ENCODE measurements at places on chromosomes 4 and X.
A peak's percentile ranks its signal among the peaks of the same experiment; 100 is the strongest.

DNA sequence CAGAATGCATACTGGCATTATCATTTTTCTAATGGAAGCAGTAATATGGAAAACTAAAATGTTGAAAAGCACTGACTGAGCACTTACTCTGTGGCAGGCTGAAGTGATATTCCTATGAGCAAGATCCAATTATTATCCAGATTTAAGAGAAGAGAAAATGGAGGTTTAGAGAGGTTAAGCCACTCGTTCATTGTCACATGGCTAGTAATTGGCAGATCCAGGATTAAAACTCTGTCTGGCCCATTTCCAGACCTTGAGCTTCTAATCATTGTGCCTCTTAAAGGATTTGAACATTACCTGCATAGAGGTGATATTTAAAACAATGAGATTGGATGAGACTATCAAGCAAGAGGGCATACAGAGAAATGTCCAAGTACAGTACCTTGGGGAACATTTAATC, 80.6 kb downstream of the MFAP3L start:
- no peak for DNase-seq

DNA sequence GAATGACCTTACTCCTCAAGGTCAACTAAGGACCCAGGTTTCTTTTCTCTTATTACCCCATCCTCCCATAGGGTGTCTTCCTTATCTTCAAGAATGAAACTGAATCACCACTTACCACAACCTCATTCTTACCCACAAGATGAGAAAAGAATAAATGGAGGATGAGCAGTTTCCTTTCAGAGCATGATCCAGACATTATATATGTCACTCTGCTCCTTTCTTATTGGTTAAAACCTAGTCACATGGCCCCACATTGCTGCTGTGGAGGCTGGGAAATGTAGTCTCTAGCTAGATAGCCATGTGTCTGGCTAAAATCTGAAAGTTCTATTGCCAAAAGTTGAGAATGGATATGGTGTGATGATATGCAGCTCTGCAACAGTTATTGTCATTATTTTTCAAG, 62.4 kb upstream of the RAI2 start:
- no peak for DNase-seq

DNA sequence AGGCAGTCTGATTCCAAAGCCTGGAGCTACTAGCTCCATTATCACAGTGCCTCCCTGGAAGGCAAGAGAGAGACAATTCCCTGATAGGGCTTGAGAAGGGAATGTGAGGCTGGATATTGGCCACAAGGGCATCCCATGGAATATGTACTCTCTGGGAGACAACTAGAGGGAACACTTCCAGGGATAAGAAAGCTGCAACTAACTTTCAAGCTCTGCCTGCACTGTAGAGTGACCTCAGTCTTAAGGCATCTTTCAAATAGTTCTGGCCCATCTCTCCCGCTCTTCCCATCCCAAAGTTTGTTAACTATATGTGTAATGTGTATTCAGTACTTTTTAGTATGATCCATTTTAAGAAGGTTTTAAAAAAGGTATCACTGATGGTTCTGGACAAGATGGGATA, 13.1 kb upstream of the RNF212 start:
- no peak for DNase-seq

- DNase-seq: no peak
Observed at GRCh38 chr4:138669479-138670315, 345.9 kb upstream of the NOCT start.

- DNase-seq: peak; percentile 54
Observed at GRCh38 chr4:153151535-153152455, 52.4 kb upstream of the TRIM2 start.

DNA sequence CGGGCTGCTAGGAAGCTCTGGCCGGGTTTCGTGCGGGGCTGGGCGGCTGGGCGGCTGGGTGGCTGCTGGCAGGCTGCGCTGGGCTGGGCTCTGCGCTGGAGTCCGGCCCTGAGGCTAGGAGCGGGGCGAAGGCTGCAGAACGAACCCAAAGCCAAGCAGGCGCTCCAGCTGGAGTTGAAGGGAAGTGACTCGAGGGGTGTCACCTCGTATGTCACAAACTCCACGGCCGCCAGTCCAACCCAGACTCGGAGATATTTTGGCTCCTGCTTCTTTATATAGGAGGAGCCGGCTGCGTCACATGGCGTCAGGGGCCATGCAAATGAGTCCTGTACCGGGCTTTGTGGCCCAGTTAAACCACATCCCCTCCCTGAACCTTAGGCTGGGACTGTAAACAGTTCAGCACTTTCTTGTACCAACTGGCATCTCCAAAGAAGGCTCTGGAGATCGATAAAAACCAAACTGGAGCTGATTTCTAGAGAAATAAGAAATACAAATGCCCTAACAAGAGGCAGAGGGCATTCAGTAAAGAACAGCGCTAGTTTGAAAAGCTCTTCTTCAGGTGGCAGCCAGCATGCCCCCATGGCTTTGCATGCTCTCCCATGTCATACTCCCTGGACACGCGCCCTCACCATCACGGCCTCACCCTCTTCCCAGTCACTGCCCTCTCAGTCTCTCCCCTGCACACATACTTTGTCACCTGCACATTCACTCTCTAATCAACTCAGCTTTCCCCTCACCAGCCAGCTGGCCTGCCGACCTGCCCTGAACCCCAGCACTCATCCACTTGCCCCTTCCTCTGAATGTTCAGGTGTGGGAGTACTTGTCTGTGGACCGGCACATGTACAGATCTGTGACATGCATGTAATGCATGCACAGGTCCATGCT, 58.5 kb downstream of the TSC22D3 start:
- DNase-seq: peak; percentile 78

- DNase-seq: no peak
Observed at GRCh38 chr4:74166818-74167217, 8.9 kb downstream of the MTHFD2L start.

GRCh38 chr4:55608591-55608990, 16.5 kb upstream of the PDCL2 start:
- no peak for DNase-seq

GRCh38 chr4:8108261-8108660, 50.4 kb downstream of the ABLIM2 start:
- DNase-seq: no peak

DNA sequence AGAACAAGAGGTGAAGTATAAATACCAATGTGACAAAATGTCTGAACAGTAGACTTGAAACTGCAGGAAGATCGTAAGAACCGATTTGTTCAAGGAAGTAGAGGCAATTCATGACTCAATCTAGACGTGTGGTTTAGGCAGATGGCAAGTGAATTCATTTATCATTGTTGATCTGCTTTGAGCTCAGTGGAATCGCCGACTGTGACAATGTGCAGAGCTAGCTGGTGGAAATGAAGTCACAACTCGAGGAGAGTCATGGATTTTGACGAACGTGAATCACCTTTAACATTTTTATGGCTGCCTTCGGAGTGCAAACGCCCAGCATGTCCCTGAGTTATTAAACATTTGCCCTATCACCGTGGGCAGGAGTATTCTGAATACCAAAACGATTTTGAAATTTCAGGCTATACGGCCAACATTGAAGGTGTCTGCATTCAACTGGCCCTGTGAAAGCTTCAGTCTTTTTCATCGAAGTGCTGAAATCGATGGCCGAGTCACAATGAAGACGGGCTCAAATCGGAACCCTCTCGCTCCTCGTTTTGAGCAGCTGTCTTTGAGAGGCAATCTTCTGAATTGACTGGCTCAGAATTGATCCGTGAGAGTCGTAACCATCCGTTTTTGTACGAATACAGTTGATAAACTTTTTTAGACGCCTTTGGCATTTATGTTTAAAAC, 689 bp upstream of the OGT start:
- peak; percentile 20 for DNase-seq

GRCh38 chr4:57051095-57051494, 59.1 kb downstream of the IGFBP7 start:
- DNase-seq: no peak

DNA sequence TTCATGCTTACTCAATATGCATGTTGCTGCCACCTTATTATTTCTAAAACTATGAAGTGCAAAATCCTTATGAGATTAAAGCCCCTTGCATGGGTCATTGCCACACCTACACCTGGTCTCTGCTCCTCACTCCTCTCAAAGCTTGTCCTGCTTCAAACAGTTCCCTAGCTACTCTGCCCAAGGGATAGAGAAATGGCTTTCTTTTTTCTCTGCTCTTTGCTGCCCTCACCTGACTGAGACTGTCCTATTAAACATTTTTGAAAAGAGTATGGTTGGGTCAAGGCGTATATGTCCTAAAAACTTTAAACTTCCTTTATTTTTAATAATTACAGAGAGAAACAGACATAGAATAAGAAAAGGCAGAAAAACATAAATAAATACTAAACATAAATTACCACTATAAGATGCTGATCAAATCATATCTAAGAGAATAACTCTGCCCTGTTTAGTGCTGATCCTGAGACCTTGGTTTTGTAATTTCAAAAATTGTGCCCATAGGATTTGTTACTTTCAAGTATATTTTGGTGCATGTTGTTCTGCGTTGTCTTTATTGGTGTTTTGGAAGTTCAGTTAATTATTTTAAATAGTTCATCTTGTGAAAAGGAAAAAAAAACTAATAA, 704.9 kb upstream of the PABPC4L start:
- DNase-seq: no peak

- no peak for DNase-seq
Observed at GRCh38 chrX:31268359-31268758, 196.5 kb upstream of the FTHL17 start.

DNA sequence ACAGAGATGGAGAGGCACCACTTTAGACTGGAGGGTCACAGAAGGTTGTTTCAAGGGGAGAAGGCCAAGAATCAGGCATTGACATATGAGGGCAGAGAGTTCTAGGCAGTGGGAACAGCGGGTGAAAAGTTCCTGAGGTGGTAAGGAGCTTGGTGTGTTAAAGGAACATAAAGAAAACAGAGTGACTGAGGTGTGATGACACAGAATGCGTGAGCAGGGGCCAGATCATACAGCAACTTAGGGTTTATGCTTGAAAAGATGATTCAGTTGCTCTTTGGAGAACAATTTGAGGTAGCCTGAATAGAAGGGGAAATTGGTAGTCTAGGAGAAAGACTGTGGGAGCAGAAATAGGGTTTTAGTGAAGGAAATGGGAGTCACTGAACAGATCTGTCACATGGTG, 179.2 kb downstream of the AMELX start:
- no peak for DNase-seq

- DNase-seq: no peak
Observed at GRCh38 chr4:7132249-7132648, 60.1 kb upstream of the SORCS2 start.

GRCh38 chrX:20177093-20177492, 35.5 kb upstream of the EIF1AX start:
- DNase-seq: no peak

GRCh38 chr4:26052663-26053541, 138.9 kb downstream of the SMIM20 start:
- no peak for DNase-seq

DNA sequence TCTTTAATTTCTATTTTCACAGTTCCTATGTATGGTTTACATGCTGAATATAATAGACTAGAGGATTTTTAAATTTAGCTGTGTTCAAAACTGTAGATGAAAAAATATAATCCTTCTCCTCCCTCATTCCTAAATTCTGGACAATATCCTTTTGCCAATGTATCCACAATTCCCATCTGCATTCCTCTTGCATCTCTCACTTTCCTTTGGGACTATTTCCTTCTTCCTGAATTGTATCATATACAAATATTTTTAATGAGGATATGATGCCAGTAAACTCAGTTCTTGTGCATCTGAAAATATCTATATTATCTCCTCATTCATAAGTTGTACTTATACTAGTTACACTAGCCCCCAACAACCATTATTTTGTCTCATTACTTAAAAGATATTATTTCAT, 46.7 kb downstream of the DDX60L start:
- no peak for DNase-seq

- DNase-seq: peak; percentile 69
Observed at GRCh38 chr4:184347251-184348239, 126.8 kb downstream of the IRF2 start.

- DNase-seq: no peak
Observed at GRCh38 chr4:185204238-185204910, 574 bp upstream of the CFAP97 start.

DNA sequence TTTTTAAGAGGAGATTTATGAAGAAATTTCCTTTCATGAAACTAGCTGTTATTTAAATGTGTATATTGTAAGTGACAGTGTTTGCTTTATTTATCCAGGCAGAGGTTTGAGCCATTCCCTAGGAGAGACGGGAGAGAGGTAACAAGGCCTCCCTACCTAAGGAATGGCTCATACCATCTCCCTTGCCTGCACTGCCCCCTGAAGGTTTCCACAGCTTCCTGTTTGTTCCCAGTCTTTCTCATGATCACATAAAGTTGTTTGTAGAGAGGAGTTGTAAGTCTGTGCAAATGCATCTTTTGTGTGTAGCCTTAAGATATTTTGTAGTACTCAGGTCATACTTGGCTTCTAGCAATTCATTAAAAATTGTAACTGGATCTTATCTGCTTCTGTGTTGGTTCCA, 1504.5 kb upstream of the PCDH10 start:
- no peak for DNase-seq

- no peak for DNase-seq
Observed at GRCh38 chr4:76772498-76773106, 125.3 kb downstream of the SOWAHB start.

DNA sequence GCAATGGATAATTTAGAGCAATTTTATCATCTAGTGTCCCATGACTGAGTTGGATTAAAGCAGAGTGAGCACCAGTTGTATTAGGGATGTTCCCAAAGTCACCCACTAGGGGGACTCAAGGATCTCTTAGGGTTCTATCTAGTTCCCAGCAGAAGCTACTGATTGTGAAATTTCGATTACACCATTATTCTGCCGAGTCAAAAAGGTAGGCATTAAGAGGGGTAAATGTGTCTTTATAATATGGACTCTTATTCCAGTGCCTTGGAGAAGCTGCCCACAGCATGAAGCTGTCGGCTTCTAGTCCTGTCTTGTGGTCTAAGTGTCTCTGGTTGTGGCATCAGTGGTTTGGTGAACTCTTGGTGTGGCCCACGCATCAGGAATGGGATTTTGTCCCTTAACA, 53.3 kb downstream of the RGS12 start:
- peak; percentile 32 for DNase-seq

DNA sequence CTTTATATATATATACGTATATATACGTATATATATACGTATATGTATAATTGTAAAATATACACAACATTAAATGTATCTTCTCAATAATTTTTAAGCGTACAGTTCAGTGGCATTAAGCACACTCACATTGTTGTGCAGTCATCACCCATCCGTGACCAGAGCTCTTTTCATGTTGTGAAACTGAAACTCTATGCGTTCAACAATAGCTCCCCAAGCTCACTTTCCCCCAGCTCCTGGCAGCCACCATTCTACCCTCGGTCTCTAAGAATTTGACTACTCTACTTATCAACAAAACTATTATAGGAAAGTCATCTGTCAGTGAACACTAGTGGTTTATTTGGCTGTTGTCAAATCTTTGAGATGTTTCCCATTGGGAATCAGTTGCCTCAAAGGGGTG, 621.8 kb upstream of the GALNT7 start:
- no peak for DNase-seq
